ENCODE measurements at places on chromosomes 4 and X.

DNA sequence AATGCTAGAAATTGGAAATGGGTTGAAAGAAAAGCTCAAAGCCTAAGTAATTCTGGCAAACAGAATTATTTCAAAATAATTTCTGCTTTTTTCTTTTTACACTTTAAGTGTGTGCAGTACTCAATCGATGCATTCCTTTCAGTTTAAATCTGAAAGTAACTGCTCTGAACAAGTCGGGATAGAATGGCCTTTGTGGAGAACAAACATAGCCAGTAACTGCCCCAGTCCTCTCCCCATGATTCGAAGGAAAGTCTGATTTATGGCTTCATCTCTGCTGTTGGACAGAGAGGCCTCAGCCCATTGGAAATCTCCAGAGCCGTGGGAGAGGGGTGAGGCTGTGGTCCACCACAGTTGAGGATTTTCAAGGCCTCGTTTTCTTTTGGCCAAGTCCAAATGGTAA lies 174.0 kb upstream of the TLL1 start:
- no peak for DNase-seq

DNA sequence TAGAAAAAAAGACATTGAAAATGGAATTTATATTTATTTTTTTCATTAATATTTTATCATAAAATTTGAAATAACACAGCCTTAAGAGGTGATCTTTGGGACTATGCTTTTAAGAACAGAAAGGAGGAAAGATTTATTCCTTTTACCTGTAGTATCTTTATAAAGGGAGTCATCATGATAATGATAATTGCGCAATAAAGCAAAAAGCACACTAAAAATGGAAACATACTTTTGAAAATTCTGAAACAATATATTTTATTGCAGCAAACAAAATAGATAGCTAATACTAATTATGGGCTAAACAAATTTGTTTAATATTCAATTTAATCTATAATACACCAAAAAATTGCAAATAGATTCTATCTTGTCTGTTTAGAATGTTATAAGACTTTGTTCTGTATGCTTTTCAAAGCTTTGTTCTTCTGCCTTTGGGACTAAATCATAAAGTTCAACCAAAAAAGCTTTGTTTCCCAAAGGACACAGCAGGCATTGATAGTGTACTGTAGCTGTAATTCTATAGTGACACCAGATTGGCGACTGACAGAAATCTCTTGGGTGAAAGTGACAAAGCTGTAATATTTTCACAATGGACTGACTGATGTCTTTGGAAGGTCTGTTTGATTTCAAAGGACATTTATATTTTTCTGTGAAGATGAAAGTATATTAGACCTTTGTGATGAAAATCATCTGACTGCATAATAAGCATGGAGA lies 2156.6 kb upstream of the TENM3 start:
- DNase-seq = no peak

DNA sequence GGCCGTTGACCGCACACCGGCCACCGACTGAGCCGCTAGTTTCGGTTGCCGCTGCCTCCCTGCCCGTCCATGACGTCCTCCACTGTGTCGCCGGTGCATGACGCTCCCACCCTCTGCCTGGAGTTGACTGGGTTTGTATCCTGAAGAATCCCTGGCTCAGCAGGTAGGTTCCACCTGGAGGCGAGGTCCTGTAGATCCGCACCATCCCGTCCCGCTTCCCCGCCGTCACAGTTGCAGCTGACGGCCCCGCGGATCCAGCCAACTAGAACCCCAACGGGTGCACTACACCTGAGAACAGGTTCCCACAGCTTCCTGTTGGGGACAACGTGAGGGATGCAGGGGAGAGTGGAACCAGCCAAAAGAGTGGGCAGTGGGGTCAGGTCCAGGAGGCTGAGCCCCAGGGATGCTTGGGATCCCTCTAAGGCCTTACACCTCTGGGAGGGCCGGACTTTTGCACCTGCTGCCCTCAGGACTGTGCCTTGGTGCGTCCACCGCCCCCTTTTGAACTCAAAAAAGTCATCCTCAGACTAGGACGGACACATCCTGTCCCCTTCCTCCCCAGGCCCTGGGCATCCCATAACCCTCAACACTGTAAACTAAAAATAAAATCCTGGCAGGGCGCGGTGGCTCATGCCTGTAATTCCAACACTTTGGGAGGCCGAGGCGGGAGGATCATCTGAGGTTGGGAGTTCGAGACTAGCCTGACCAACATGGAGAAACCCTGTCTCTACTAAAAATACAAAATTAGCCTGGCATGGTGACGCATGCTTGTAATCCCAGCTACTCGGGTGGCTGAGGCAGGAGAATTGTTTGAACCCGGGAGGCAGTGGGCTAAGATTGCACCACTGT lies 1.1 kb upstream of the SLBP start:
- DNase-seq = no peak

- no peak for DNase-seq
Measured at GRCh38 chr4:69649629-69650028, 3.4 kb downstream of the UGT2A1 start.

DNA sequence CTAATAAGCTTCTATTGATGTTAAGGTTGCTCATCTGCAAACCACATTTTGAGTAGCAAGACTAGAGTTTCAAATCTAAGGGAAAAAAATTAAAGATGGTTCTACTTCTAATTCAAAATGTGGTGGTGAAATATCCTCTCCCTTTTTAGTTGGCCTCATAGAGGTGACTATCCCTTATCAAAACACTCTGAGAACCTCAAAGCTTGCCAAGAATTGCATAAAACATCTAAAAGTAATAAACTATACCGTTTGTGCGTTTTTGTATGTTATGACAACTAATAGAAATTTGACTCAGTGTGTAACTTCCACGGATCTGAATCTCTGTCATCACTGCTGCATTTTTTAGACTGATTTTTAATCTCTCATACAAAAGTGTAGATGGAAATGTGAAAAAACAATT lies 672.8 kb upstream of the GALNT7 start:
- no peak for DNase-seq

DNA sequence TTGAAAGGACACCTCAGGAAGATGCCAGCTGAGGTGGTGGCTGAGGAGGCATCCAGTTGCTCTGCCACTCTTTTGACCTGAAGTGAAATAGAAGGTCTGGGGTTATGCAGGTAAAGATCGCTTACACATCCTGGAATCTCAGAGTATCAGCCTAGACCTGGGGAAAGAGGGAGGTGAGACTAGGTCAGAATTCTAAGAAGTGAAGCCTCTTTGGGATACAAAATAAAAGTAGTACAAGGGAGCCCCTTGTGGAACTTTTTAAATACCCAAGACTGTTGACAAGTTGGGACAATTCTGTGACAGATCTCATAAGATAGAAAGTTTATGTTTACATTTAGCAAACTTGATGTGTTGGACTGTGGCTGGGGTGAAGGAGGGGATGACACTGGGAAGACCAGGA lies 263.1 kb downstream of the SPRY1 start:
- DNase-seq = no peak

- no peak for DNase-seq
Measured at GRCh38 chr4:118814891-118815290, 21.0 kb downstream of the SEC24D start.

GRCh38 chrX:40299641-40300046 lies 201.9 kb upstream of the BCOR start:
- DNase-seq = no peak

DNA sequence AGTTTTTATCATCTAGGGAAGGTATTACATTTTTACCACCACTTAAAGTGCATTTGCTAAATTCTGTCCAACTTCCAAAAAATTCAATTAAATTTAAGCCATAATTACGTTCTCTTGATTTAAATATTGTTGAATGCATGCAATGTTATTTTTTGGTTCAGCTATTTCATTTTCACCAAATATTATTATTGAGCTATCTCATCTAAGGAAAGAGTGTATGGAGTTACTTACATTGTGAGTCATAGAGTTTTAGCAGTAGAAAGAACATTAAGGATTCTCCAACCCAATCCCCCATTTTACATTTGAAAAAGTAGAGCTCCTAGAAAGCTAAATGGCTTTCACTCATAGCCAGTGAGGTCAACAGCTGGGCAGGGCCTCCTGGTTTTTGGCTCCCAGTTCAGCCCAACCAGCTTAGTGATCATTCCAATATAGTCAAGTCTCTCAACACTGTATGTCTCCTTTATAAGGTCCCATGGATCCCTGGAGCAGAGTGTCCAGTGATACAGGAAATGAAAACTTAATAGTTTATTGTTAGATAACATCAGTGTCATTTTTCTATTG lies 60.5 kb downstream of the NDNF start:
- no peak for DNase-seq

DNA sequence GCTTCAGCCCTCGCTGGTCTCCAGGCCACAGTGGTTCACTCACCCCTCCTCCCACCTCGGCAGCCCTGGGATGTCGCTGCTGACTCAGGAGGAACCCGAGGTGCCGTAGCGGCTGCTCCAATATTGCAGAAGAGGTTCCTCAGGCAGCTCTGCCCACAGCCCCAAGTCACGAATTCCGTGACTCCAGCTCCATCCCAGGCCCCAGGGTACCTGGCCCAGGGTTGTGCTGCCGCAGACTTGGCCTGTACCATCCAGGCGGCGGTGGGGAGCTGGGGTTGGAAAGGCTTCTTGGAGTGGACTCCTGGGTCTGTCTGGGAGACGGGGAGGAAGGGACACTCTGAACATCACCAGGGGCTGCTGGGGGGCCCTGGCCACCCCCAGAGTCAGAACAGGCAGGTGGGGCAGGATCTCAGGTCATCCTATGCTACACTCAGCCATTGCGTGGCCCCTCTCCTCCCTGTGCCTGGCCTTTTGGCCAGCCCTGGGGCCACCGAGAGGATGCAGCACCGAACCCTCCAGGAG lies 728 bp upstream of the HGFAC start:
- DNase-seq = no peak

- no peak for DNase-seq
Measured at GRCh38 chr4:132587626-132588025, 561.5 kb upstream of the PCDH10 start.

DNA sequence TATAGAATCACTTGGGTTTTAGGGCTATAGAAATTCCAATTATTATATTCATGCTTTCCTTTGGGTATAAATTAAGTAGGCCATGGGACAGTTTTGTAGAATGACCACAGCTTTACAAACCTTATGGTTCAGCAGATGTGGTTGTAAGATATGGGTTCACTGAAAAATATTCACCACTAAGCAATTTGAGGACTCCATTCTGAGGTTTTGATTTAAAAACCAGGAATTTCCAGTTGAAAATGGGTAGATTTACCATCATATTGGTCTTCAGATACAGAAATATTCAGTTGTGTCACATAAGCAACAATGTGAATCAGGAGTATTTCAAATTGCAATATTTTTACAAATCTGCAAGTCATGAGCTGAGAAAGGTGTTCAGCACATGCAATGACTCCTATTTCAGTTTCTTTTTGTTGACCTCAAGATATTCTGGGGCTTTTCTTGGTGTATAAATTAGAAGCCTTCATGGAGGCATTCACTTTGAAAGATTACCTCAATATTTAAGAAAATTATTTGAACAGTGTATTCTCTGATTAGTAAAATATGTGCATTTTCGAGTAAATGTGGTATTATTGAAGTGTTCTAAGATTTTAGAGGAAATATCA lies 218.4 kb upstream of the HCCS start:
- no peak for DNase-seq

GRCh38 chr4:140252141-140252741 lies 98.3 kb upstream of the MAML3 start:
- DNase-seq = peak; percentile 64

DNA sequence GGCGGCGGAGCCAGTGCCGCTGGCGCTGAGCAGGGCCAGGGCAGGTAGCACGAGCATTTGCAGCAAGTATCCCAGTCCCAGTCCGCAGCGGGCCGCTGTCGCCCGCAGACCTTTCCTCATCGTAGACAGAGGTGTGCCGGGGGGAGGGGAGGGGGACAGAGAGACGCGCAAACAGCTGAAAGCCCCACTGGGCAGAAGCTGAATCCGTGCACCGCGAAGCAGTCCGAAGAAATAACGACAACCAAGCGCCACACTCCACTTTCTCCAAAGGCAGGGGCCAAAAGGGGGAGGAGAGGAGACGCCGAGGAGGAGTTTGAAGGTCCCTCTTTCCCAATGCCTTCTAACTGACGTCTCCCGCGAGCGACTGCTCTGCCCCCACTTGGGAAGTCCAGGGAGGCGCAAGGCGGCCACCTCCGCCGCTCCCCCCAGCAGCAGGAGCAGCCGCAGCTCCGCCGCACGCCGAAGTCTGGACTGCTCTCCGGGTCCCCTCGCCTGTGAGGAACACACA lies at the start of gene UNC5C:
UNC5C (minus strand) TSS at position 236 of the 508 bp plus-strand sequence.
- DNase-seq = no peak
